OCI-LY7 (cell line): ENCODE measurements at places on chromosomes 11 and 22. TPM values are rescaled to one million over a fixed set of nuclear protein-coding genes. Genes with fewer than 3 reads are reported as not detected.

DNA sequence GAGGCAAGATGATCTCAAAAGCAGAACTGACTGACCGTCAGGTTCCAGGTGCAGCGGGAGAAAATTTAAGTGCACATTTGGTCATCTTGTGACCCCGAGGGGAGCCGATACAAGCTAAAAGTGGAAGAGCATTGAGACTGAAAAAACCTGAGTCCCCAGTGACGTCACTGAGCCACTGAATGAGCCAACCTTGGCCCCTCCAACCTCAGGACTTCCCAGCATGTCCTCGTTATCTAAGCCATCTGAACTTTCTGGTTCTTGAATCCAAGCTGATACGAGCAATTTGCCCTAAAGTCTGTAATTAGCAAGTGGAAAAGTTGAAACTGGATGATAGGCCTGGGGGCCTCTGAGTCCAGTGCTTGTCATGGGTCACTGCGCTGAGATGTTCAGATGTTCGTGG lies 51.1 kb upstream of the ISX start:
- DNase-seq, result no peak

The PARVG gene
- total RNA-seq, result 7.7 and 8.6 TPM in 2 replicates

DNA sequence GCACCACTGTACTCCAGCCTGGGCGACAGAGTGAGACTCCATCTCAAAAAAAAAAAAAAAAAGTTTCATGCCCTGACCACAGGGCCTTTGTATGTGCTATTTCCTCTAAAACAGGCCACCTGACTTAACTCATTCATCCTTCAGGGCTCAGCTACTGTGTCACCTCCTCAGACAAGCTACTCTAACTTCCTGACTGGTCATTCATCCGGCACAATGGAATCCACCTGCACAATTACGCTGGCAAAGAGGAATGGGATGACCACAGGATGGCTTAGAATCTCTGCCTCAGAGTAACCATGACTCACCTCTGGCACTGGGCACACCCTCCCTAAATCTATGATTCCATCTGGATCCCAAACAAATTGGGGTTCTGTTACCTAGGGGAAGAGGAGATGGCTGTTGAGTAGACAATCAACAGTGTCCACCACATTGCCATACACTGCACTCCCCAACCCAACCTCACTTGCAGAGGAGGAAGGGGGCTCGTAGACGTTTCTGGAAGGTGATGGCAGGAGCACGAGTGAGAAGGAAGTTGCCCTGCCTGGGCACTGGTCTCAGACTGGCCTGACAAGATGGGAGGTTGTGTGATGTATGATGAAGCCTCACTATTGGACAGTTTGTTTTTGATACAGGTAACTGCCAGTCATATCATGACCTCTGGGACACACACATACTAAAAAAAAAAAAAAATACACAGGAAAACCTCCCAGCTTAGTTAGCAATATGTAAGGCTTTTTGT lies 22.8 kb upstream of the HMOX1 start:
- DNase-seq, result no peak

- no peak for DNase-seq
Measured at GRCh38 chr11:117072517-117073461, 25.4 kb downstream of the SIK3 start.
